Spleen (tissue), 13 donors: ENCODE measurements at places on chromosomes 2 and 18. TPM values are rescaled to one million over a fixed set of nuclear protein-coding genes. Genes with fewer than 3 reads are reported as not detected.
A peak's percentile ranks its signal among the peaks of the same experiment; 100 is the strongest.

CD8B gene
- 9.3 TPM for total RNA-seq

HAAO gene
- total RNA-seq = 12.3 TPM

- DNase-seq = no peak
- H3K27ac ChIP-seq = no peak overlapping the region
- H3K4me3 ChIP-seq = no peak overlapping the region
- no peaks in the 10 kb centered on the region for H3K4me1 ChIP-seq
- no peaks in the 10 kb centered on the region for H3K27me3 ChIP-seq
These were observed 54.3 kb downstream of the TMX3 start for GRCh38 chr18:68660354-68661183.

- peaks cover 6% of the 10 kb centered on the region for H3K36me3 ChIP-seq
- H3K4me3 ChIP-seq = no peak overlapping the region
- H3K27ac ChIP-seq = peak overlapping the region; percentile 68
These were observed 9.1 kb downstream of the MFSD6 start for GRCh38 chr2:190417045-190417842.

- no peaks in the 10 kb centered on the region for H3K36me3 ChIP-seq
- no peak overlapping the region for H3K27ac ChIP-seq
- DNase-seq = no peak
- H3K4me3 ChIP-seq = no peak overlapping the region
These were observed 235.2 kb downstream of the GCA start for GRCh38 chr2:162579169-162579568.

GRCh38 chr18:36831139-36831538 lies 2.2 kb downstream of the KIAA1328 start:
- H3K4me1 ChIP-seq = peaks cover 25% of the 10 kb centered on the region
- H3K36me3 ChIP-seq = no peaks in the 10 kb centered on the region
- H3K27ac ChIP-seq = no peak overlapping the region

- no peak overlapping the region for H3K4me3 ChIP-seq
- DNase-seq = no peak
- H3K4me1 ChIP-seq = peaks cover 82% of the 10 kb centered on the region
- H3K27ac ChIP-seq = no peak overlapping the region
These were observed 6.8 kb downstream of the BIRC6 start for GRCh38 chr2:32363597-32363996.

DNA sequence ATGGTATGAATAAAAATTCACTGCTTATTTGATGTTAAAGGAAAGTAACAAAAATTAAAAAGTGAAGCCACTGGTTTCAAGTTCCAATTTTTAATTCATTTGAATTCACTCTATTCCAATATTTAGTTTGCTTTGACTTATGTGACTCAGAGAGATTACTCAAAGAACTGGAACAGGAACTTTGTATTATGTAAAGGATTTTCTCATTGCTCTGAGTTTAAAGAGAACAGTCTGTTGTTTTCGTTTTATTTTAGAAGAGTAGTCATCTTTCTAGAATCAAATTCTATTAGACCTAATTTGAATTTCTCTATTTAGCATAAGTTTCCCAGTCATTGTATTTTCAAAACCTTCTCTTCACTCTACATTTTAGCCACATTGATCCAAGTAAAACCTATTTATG lies 300.1 kb upstream of the SLC8A1 start:
- DNase-seq = no peak
- no peaks in the 10 kb centered on the region for H3K4me1 ChIP-seq
- H3K27me3 ChIP-seq = no peaks in the 10 kb centered on the region

DNA sequence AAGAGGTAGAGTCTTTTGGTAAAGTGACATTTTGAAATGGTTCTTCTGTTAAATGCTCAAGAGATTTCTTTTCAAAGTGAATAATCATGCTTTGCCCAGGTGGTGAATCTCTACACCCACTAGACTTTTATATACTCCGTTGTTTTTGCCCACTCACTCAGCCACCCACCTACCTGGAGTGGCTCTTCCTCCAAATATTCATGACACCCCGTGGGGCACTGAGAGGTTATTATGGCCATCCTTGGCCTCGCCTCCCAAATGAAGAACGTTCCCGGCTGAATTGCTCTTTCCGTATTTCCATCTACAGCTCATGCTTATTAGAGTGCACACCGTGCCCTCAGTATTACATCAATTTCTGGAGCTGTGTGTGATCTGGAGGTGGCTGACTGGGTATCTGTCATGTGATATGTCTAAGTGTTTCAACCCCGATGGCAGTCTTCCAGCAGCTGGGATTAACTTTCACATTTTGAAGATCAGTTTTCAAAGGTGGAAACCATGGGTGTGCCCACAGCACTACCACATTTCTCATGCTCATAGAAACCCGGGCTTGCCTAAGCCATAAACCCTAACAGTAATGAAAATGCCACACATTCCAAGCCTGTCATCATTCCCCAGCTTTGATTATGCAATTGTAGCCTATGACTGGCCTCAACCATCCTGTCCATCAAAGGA lies 406.6 kb upstream of the MMADHC start:
- DNase-seq = no peak
- H3K4me3 ChIP-seq = no peak overlapping the region
- H3K36me3 ChIP-seq = no peaks in the 10 kb centered on the region
- H3K4me1 ChIP-seq = no peaks in the 10 kb centered on the region
- no peaks in the 10 kb centered on the region for H3K27me3 ChIP-seq

- H3K27ac ChIP-seq = no peak overlapping the region
- no peak overlapping the region for H3K4me3 ChIP-seq
- H3K36me3 ChIP-seq = no peaks in the 10 kb centered on the region
- H3K4me1 ChIP-seq = no peaks in the 10 kb centered on the region
- no peaks in the 10 kb centered on the region for H3K27me3 ChIP-seq
- no peak for DNase-seq
These were observed 268.9 kb upstream of the CCDC68 start for GRCh38 chr18:55228191-55228590.
